D341Med (cell line): ENCODE measurements at places on chromosomes 1 and 21.

- no peak for DNase-seq
Measured at GRCh38 chr1:60415696-60416095, 342.1 kb upstream of the C1orf87 start.

- DNase-seq: no peak
Measured at GRCh38 chr1:200867018-200867811, 5.6 kb upstream of the GPR25 start.

- DNase-seq: no peak
Measured at GRCh38 chr1:29320156-29320940, 84.0 kb downstream of the PTPRU start.

GRCh38 chr1:221806984-221807383 lies 65.1 kb upstream of the DUSP10 start:
- DNase-seq: no peak

DNA sequence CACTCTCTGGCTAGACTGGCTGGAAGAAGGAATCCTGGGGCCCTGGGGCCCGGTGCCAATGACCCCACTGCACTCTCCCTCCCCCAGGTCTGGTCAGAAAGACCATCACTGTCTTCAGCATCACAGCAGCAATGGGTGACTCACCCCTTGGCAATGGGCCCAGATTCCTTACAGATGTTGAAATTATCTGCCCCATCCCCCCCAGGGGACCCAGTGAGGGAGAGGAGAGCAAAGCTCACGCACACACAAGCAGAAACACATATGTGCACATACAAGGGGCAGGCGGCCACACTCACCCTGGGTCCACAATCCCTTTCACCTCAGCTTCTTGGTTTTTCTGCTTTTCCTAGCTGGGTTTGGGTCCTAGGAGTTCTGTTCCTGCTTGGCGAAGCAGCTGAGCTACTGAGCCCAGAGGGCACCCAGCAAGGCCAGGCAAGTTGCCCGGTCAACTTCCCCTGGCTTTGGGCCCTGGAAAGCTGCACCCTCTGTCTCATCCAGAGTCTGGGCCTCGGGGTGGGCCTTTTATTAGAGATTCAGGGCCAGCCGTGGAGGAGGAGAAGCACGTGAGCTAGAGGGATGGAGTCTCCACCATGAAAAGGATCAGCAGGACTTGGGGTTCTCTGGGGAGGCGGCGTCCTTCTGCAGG lies 2.6 kb downstream of the COL16A1 start:
- no peak for DNase-seq

- no peak for DNase-seq
Measured at GRCh38 chr21:45990049-45990711, 8.6 kb downstream of the COL6A1 start.

DNA sequence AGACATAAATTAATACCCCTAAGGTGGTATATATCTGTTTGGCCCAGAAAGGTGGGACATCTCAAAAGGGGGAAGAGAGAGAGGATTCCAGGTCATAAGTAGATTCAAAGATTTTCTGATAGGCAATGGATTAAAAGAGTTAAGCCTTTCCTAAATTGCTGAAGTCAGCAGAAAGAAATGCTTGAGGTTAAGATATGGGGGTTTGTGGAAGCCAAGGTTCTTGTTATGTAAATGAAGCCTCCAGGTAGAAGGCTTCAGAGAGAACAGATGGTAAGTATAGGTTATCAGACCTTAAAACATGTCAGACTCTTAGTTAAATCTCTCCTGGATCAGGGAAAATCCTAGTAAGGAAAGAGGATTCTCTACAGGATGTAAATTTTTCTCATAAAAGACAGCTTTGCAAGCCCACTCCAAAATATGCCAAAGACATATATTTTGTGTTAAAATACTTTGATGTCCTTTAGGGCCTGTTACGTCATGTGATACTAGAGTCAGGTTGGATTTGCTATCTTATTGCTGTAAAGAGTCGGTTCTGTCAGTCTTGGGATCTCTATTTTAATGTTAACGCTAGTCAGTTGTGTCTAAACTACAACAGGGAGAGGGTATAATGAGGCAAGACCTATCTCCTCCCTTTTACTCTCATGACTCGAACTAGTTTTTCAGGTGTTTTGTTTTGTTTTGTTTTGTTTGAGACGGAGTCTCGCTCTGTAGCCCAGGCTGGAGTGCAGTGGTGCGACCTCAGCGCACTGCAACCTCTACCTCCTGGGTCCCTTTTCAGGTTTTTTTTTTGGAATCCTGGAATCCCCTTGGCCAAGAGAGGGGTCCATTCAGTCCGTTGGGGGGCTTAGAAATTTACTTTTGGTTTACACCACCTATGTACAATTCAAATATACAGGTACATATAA lies 30.6 kb downstream of the RGS2 start:
- DNase-seq: no peak

DNA sequence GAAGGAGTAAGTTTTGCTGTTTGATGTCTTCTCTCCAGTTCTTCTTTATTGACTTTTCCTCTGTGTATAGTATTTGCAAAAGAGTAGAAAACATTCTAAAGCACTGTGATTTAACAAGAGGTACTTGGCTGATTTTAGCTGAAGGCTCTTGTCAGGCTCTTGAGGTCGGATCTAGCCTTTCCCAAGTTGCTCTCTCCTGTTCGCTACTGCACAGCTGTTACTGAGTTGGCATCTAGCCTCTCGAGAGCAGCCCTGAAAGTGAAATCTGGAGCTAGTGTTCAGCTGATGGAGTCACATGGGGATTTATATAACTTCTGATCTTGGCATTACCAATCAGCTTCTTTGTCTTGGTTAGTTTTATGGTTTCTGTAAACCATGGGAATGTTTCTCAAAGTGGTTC lies 193.1 kb downstream of the RYR2 start:
- no peak for DNase-seq

GRCh38 chr1:184112176-184112948 lies 60.8 kb downstream of the TSEN15 start:
- no peak for DNase-seq

- peak; percentile 39 for DNase-seq
Measured at GRCh38 chr1:11058595-11059154, 1.1 kb downstream of the SRM start.

DNA sequence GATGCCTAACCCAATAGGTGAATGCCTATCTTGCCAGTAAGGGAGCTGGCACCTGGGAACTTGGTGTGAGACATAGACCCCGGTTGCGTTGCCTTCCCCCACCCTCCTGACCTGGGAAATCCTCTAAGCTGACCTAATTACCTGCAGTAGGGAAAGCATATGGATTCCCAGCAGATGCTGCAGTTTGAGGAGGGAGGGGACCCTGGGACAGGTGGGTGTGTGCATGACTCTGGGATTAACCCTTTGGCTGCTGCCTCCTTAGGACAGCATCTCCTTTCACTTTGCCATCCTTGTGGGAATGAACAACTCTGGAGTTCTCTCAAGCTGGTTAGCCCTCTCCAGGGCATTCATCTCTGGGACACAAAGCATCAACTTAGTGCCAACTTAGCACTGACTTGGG lies 16.4 kb upstream of the NFASC start:
- peak; percentile 42 for DNase-seq

- DNase-seq: no peak
Measured at GRCh38 chr1:19044471-19044870, 88.0 kb upstream of the IFFO2 start.

- DNase-seq: no peak
Measured at GRCh38 chr1:245717611-245718010, 562.8 kb downstream of the KIF26B start.

DNA sequence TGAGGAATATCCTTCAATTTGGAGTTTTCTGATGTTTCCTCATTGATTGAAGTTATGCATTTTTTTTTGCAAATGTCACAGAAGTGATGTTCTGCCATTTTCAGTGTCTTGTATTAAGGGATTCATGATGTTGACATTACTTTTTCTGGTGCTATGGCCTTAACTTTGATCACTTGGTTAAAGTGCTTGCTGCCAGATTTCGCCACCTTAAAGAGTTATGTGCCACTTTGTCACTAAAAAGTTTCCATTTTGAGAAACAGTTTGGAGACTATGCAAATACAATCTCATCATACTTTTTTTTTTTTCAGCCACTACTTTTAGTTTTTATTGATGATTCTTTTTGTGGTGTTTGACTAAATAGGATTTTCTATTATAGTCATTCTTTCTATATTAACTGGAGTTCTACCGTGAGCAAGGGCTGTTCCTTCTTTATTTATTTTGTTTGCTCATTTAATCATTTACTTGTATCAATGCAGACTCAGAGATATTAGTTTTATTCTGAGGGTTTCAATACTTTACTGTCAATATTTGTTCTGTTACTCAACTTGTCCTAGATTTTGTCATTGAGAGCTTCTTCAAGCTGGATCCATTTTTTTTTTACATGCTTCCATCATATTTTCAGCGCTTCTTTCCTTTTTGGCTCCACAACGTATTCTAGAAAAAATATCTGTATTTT lies 3.2 kb downstream of the GBP7 start:
- DNase-seq: no peak

- DNase-seq: no peak
Measured at GRCh38 chr1:53735261-53735660, 3.7 kb downstream of the GLIS1 start.

GRCh38 chr1:168775366-168775765 lies 46.4 kb upstream of the DPT start:
- no peak for DNase-seq

GRCh38 chr1:36300526-36300925 lies 5.6 kb upstream of the SH3D21 start:
- no peak for DNase-seq

DNA sequence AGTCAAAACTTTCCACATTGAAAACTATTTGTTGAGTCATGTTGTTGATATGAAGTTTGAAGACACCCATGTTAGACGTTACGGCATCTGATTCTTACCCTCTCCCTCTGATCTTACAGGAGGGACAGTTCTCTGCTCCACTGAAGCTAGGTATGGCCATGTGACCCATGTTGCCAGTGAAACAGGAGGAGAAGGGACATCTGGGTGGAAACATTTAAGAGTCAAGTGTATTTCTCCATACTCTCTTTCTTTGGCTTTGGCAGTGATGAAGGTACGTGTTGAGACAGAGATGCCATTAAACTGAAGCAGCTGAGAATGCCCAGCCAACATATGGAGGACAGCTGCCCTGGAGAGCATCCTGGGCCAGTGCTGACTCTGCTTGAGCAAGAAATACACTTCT lies 198.4 kb upstream of the PTGFR start:
- no peak for DNase-seq
